Uterus (tissue), 4 donors: ENCODE measurements at places on chromosomes 16 and 17. TPM values are rescaled to one million over a fixed set of nuclear protein-coding genes. Genes with fewer than 3 reads are reported as not detected.

TP53TG3B gene
- total RNA-seq, result not detected

BCAS3 gene
- total RNA-seq, result 147 TPM

SLC22A31 gene
- not detected for total RNA-seq

CLEC10A gene
- not detected for total RNA-seq

KRT9 gene
- total RNA-seq, result 0.21 TPM

CDH11 gene
- total RNA-seq, result 51.8 TPM

MAPT gene
- total RNA-seq, result 4.1 TPM

TSNAXIP1 gene
- total RNA-seq, result 3.7 TPM

IRX3 gene
- total RNA-seq, result 15.0 TPM

NUFIP2 gene
- 15.6 TPM for total RNA-seq

PNMT gene
- not detected for total RNA-seq

KRTAP1-5 gene
- not detected for total RNA-seq

SMIM22 gene
- not detected for total RNA-seq

ZPBP2 gene
- not detected for total RNA-seq

GALR2 gene
- not detected for total RNA-seq

TTYH2 gene
- 0.51 TPM for total RNA-seq

RASL10B gene
- 4.1 TPM for total RNA-seq

HS3ST2 gene
- total RNA-seq, result 1.2 TPM

CMTM1 gene
- total RNA-seq, result not detected

GPR179 gene
- 0.12 TPM for total RNA-seq

TMEM114 gene
- total RNA-seq, result not detected

TBC1D28 gene
- total RNA-seq, result not detected

SCARF1 gene
- 33.2 TPM for total RNA-seq

RTN4RL1 gene
- not detected for total RNA-seq

RGS11 gene
- total RNA-seq, result 2.3 TPM

HSD3B7 gene
- 7.2 TPM for total RNA-seq

C16orf54 gene
- total RNA-seq, result 0.49 TPM

PTX4 gene
- not detected for total RNA-seq

GFER gene
- 5.1 TPM for total RNA-seq

SULT1A4 gene
- 2.9 TPM for total RNA-seq

P2RX1 gene
- total RNA-seq, result 18.8 TPM

KRTAP9-4 gene
- total RNA-seq, result not detected

CHAD gene
- total RNA-seq, result not detected

CCL1 gene
- not detected for total RNA-seq

TVP23A gene
- not detected for total RNA-seq

OR1A1 gene
- not detected for total RNA-seq

MYH3 gene
- total RNA-seq, result 11.9 TPM

TM4SF5 gene
- total RNA-seq, result not detected

KRT20 gene
- total RNA-seq, result 0.83 TPM

TOM1L1 gene
- 3.1 TPM for total RNA-seq
